ENCODE measurements at places on chromosomes 7 and 10.

DNA sequence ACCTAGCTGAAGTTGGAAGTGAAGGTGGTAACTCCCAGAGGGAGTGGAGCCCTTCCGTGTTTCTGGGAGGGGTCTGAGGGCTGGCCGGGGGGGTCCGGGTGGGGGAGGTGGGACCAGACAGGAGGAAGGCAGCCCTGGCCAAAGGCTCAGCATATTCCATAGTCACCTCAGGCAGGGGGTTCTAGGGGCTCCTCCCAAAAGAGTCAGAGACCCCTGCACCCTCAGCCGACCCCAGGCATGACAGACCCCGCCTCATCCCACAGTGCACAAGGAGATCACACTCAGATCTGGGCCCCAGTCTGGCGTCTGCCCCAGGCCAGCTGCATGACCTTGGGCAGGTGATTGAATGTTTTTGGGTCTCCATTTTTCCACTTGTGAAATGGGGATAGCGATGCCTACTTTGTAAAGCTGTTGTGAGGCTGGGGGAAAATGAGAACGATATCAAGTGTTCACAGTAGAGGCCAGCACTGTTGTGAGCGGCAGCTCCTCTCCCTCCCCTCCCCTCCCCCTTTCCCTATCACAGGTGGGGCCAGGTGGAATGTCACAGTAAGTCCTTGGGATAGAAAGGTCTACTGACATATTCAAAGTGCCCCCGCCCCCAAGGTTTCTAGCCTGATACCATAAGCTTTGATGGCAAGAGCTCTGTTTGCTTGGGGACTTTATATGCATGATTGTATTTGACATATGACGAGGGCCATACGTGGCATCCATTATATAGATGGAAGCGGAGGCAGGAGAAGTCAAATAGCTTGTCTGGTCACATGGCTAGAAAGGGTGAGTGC, 33.3 kb downstream of the DNAJB12 start:
- no peak for DNase-seq

DNA sequence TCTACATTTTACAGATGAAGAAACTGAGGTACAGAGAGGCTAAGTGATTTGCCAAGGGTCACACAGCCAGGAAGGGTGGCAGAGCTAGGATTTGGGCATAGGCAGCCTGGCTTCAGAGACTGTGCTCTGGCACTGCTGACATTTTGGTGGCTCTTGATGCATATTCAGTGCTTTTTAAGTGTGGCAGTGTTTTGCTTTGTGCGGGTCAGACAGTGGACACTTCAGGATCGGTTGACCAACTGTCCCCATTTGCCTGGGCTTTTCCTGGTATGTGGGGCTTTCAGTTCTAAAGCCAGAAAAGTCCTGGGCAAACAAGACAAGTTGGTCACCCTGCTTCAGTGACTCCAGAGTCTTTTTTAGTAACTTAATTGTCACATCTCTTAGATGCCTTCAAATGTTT, 35.0 kb downstream of the SUFU start:
- no peak for DNase-seq

- peak; percentile 39 for DNase-seq
Observed at GRCh38 chr10:115063701-115064658, 29.2 kb upstream of the ATRNL1 start.

DNA sequence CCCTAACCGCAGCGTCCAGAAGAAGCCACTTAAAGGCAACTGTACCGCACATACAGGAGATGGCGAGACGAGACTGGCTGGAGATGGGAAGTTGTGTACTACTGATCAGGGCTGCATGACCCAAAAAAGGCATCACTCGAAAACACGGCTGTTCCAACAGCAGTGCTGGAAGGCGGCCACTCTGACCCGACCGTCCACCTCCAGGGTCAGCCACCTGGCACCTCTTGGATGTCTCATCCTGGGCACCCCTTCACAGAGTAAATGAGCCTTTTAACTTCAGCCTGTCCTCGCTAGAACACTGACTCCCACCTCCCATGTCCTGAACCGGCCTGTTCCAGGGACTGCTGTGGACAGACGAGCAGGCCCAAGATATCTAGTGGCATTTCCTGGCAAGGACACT, 180.7 kb downstream of the DIP2C start:
- DNase-seq: no peak

- DNase-seq: no peak
Observed at GRCh38 chr7:117825132-117825531, 48.1 kb downstream of the CTTNBP2 start.

DNA sequence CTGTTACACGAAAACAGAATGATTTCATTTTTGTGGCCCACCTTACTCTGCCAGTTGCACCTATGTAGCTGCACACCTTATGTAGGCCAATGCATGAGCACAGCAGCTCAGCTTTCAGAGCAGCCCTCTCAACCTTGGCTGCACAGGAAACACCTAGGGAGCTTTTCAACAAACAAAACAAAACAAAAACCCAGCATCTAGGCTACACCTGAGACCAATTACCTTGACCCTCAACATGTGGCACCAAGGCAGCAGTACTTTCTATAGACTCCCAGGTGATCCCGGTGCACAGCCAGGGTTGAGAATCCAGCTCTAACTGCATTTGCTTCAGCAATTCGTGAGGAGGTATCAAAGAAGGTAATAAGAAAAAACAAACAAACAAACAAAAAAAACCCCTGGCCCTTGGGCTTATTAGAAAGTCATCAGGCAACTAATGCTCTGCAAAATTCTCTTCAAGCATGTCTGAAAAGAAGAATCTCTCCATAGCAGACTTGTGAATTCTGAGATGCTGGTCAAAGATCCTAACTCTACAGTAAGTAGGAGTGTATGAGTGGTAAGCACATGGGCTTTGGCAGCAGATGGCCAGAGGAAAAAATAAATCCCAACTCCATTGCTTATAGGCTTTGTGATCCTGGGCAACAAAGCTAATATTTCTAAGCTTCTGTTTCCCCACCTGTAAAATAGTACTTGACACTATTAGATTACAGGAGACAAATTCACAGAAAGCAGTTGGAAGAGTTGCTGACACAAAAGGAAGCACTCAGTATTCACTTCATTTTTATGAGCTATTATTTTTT, 113.4 kb upstream of the NOBOX start:
- no peak for DNase-seq

- no peak for DNase-seq
Observed at GRCh38 chr7:55336540-55336939, 28.6 kb upstream of the LANCL2 start.

- no peak for DNase-seq
Observed at GRCh38 chr7:29385214-29385814, 178.3 kb upstream of the PRR15 start.

- no peak for DNase-seq
Observed at GRCh38 chr10:64626924-64627323, 1105.7 kb downstream of the REEP3 start.

GRCh38 chr7:94471604-94472003, 38.0 kb upstream of the CASD1 start:
- no peak for DNase-seq

DNA sequence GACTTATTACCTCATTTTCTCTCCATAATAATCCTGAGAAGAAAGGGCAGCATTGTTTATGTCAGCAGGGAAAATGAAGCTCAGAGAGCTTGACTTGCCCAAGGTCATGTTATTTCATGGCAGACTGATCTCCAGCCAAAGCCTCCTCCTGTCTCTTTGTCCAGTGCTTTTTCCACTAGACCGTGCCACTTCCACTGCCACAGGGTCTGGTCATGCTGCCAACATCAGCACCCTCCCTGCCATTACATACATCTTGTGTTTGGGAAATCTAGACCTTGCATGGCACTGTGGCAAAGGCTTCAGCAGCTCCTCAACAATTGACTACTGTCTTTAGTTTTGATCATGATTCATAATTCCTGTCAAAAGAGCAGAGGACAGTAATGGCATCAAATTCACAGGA, 25.1 kb downstream of the NRCAM start:
- DNase-seq: no peak

DNA sequence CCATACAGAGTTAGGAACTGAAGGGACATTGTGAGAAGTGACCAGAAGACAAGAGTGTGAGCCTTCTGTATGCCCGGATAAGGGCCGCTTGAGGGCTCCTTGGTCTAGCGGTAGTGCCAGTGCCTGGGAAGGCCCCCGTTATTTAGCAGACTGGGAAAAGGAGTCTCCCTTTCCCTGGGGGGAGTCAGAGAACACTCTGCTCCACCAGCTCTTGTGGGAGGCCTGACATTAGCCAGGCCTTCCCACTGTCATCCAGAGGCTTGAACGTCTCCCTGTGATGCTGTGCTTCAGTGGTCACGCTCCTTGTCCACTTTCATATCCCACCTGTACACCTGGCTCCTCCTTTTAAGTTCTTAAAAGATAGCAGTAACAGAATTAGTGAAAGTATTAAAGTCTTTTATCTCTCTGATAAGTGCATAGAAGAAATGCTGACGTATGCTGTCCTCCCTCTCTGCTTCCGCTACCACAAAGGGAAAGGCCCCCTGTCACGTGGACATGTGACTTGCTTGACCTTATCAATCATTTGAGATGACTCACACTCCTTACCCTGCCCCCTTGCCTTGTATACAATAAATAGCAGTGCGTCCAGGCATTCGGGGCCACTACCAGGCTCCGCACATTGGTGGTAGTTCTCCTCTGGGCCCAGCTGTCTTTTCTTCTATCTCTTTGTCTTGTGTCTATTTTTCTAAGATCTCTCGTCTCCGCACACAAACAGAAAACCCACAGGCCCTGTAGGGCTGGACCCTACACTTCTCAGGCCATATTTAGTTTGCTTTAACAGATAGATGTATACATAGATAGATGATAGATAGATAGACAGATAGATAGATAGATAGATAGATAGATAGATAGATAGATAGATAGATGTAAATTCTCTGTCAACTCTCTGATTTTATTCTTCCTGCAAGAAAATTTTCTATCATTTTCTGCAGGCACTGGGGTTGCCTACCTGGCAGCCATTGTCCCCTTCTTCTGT, 131.5 kb upstream of the JCAD start:
- DNase-seq: no peak

DNA sequence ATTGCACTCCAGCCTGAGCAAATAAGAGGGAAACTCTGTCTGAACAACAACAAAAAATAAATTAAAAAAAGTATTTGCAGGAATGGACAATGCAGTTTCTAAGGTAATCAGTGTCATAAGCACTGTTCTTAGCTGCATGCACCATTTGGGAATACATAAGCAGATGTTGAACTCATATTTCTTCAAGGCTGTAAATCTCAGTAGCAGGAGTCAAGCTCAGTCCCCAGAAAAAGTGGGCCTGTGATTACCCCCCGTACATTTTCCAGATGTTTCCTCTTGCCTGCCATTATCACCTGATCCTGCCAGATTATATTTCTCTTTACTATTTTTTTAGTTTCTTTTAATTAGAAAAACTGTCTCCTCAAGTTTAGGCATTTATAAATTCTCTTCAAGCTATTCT, 667.6 kb upstream of the ANKRD30A start:
- peak; percentile 57 for DNase-seq

GRCh38 chr7:156466272-156466671, 174.3 kb upstream of the RNF32 start:
- DNase-seq: no peak

- no peak for DNase-seq
Observed at GRCh38 chr10:50473756-50474155, 150.0 kb downstream of the SGMS1 start.

DNA sequence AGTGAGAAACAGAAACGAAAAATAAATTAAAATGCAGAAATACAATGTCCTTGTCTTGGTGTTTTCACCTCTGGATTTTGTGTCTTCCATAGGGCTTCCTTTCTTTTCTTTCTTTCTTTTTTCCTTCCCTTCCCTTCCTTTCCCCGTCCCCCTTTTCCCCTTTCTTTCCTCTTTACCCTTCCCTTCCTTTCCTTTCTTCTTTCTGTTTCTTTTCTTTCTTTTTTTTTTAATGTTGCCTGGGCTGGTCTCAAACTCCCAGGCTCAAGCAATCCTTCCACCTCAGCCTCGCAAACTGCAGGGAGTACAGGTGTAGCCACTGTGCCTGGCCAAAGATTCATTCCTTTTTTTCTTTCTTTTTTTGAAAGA, 8.8 kb downstream of the ZNF853 start:
- no peak for DNase-seq

DNA sequence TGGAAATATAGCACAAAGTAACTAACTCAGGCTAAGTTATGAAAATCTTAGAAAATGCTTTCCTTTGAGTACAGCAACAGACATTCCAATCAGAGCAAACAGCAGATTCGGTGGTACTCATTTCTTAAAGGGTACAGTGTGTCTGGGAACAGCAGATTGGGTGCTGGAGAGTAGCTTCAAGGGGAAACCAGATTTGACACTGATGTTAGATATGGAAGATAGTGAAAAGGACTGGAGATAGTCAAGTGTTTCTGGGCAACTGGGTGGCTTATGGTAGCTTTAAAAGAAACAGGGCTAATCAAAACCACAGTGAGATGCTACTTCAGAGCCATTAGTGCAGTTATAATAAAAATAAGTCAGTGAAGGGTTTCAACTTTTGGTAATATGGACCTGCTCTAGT, 12.1 kb upstream of the UMAD1 start:
- no peak for DNase-seq

- no peak for DNase-seq
Observed at GRCh38 chr7:48424731-48425130, 253.5 kb downstream of the ABCA13 start.

DNA sequence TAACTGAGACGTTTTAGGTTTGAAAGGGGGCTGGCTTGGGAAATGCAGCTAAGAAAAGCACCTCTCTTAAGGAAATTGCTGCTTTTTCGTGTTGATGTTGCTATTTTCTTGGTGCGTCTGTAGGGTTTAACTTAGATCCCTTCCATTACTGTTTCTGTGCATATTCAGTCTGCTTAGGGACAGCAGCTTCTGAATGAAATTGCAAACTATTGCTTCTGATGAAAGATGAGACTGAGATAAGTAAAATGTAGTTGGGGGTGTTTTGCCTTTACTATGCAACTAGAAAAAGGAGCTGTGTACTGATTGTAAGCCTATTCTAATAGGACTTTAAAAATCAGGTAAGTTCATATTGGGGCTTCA, 772 bp downstream of the HDAC9 start:
- DNase-seq: no peak

DNA sequence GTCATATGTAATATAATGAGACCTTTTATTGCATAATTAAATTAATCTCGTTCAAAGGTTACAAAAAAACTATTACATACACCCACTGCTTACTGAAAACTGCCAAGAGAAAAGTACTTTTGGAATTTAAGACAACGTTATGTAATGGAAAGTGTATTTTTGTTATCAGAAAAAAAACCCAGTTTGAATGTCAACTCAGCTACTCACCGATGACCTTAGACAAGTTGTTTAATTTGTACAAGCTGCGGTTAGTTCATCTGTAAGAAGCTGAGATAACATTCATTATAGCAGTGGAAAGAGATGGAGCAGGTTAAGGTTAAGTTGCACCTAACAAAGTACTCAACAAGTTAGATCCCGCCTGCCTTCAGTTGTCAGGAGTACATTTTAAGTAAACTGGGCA, 1.1 kb downstream of the PSMA2 start:
- DNase-seq: no peak

- no peak for DNase-seq
Observed at GRCh38 chr10:123553810-123554430, 112.2 kb upstream of the GPR26 start.

- no peak for DNase-seq
Observed at GRCh38 chr10:72353965-72354355, 759 bp downstream of the DNAJB12 start.

All from muscle of back (tissue), 13 donors.